Right lung (tissue), 10 donors: ENCODE measurements at places on chromosomes 2 and 18. TPM values are rescaled to one million over a fixed set of nuclear protein-coding genes. Genes with fewer than 3 reads are reported as not detected.

Gene PPP4R3B
- polyA plus RNA-seq = 75.2 TPM

Gene PID1
- polyA plus RNA-seq = 25.1 TPM

Gene COLEC12
- 102 TPM for polyA plus RNA-seq

Gene GAREM2
- polyA plus RNA-seq = 8.2 TPM

Gene ALPI
- polyA plus RNA-seq = not detected

Gene ANKRD62
- 0.07 TPM for polyA plus RNA-seq

Gene NDC80
- 25.0 TPM for polyA plus RNA-seq

Gene ITM2C
- 271 TPM for polyA plus RNA-seq

Gene EML6
- polyA plus RNA-seq = 2.0 TPM

Gene ABCG8
- polyA plus RNA-seq = 0.59 TPM

Gene RFTN2
- polyA plus RNA-seq = 35.5 TPM

Gene NFE2L2
- polyA plus RNA-seq = 95.0 TPM

Gene HOXD3
- polyA plus RNA-seq = 0.27 TPM

Gene APOB
- 0.03 TPM for polyA plus RNA-seq
